Activated T-cell treated with anti-CD3 and anti-CD28 coated beads, Interleukin-2, amount 50 U/mL, for 4 hours (primary cell): ENCODE measurements at places on chromosomes 11 and 22. TPM values are rescaled to one million over a fixed set of nuclear protein-coding genes. Genes with fewer than 3 reads are reported as not detected.

DNA sequence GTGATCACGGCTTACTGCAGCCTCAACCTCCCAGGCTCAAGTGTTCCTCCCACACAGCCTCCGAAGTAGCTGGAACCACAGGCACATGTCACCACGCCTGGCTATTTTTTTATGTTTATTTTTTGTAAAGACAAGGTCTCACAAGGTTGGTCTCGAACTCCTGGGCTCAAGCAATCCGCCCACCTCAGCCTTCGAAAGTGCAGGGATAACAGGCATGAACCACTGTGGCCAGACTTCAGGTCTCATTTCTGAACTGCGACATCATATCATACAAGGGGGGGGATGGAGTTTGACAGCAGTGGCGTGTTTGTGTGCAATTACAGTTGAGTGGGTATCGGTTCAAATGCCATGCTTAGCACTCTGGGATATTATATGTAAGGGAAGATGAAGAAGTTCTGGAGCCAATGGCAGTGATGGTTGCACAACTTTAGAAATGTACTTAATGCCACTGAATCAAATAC is 6.9 kb downstream of the NAALADL1 start:
- DNase-seq = no peak

Gene FOLH1
- total RNA-seq = not detected

- no peak for DNase-seq
Observed at GRCh38 chr11:44622721-44623258, 57.3 kb downstream of the CD82 start.

GRCh38 chr11:103842795-103843194 is 193.6 kb upstream of the DDI1 start:
- no peak for DNase-seq

GRCh38 chr11:1113405-1114201 is 38.9 kb downstream of the MUC2 start:
- DNase-seq = no peak

Gene NCAM1
- 0.57 TPM for total RNA-seq

GRCh38 chr11:21877151-21877550 is 315.7 kb upstream of the ANO5 start:
- DNase-seq = no peak

DNA sequence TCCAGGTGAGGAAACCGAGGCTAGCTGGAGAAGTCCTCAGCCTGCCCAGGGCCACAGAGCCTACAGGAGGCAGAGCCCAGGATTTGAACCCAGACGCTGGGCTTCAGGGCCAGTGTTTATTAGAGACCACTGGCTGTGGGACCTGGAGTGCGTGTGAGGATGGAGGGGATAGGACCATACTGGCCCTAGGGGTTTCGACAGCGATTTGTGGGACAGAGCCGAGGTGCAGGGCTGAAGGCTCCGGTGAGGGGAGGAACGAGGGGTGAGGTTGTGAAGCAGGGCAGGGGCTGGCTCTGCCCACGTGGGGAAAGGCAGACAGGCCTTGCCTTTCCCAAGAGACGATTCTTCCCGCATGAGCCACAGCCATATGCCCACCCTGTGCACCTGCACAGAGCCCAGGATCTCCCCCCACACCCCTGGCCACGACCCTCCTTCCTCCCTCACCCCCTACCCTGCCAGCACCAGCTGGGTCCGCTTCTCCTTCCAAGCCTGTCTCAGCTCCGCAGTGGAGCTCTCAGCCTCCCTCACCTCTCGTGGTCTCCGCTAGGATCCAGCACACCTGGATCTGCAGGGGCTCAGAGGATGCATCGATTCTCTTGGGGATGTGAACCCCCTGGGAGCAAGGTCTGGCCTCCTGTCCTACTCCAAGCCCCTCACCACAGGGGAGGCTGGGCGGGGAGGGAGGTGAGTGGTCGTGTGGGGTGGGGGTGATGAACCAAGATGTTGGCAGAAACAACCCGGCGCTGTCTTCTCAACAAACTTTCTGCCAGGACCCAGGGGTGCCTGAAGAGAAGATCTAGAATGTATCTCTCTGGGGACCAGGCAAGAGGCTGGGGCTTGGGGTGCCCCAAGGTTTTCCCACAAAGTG is 58.4 kb downstream of the RTL6 start:
- DNase-seq = no peak

Gene CFAP300
- not detected for total RNA-seq

DNA sequence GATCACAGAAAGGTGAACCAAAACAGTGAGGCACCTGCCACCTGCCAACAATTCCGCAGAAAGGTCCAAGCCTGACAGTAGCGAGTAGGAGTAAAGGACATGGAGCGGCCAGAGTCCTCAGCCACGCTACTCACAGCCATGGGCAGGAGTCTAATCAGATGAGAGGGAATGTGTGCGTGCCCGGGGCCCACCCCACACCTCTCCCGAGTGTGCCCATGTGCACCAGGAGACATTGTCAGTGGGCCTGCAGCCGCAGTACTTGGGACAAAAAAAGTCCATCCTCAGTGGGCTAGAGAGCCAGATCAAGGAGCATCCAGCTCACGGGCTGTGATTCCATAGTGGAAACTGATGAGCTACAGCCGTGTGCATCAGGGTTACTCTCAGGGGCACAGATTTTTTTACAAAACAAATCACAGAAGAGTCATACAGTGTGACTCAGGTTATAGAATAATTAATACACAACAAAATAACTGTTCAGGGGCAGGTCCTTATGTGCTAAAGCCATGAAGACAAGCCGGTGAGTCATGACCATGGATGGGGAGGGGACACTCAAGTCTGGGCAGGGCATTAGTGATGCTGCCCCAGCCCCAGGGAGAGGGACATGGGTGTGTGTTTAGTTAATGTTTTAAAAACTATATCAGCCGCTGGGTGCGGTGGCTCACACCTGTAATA is 12.0 kb downstream of the SART1 start:
- no peak for DNase-seq
